GM10248 (cell line): ENCODE measurements at places on chromosomes 5 and 9.

DNA sequence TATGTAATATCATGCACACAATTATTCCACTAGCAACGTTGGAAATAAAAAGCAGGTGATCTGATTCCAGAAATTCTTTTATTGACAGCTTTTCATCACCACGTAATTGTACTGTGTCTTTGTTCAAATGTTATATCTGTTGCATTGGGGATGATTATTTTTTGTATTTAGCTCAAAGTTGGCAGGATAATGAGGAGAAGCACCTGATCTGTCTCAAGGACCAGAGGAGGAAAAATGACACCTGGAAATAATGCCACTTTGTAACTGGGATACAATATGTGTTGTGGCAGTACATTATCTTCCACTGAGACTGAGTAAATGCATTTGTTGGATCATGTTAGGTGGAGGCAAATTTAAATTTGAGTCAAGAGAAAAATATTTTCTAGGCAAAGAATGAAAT lies 1298.8 kb upstream of the CDH6 start:
- no peak for DNase-seq

DNA sequence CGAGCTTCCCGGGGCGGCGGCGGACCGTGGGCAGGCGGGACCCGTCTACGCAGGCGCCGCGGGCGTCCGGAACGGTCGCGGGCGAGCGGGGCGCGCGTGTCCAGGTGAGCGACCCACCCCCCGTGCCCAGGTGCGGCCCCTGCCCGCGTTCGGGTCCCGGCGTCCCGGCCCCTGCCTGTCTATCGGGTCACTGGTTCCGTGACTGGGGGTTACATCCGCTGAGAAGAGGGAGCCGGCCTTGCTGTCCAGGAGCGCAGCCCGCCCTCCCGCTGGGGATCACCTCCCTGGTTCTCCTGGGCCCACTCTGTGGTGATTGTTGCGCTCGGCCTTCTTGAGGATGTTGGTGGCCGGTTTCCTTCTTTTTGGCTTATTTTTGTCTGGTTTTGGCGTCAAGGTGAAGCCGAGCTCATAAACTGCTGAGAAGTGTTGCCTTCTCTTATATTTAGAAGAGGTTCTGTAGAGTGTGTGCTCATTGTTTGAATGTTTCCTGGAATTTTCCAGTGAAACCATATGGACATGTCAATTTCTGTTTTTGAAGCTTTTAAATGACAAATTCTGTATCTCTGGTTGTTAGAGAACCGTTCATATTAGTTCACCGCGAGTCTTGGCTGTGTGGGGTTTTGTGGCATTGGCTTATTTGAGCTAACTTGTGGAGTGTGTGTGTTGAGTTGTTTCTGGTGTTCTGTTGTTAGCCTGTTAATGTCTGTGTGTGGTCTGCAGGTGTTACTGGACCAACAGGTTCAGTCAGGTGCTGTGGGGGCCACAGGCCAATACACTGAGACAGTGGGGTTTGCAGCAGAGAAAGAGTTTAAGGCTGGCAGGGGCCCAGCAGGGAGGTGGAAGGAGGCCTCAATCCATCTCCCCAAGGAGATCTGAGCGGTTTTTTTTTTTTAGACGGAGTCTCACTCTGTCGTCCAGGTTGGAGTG lies 621 bp downstream of the CEP72 start:
- DNase-seq: no peak

- peak; percentile 74 for DNase-seq
Measured at GRCh38 chr5:157271740-157272271, 5.9 kb downstream of the CYFIP2 start.

DNA sequence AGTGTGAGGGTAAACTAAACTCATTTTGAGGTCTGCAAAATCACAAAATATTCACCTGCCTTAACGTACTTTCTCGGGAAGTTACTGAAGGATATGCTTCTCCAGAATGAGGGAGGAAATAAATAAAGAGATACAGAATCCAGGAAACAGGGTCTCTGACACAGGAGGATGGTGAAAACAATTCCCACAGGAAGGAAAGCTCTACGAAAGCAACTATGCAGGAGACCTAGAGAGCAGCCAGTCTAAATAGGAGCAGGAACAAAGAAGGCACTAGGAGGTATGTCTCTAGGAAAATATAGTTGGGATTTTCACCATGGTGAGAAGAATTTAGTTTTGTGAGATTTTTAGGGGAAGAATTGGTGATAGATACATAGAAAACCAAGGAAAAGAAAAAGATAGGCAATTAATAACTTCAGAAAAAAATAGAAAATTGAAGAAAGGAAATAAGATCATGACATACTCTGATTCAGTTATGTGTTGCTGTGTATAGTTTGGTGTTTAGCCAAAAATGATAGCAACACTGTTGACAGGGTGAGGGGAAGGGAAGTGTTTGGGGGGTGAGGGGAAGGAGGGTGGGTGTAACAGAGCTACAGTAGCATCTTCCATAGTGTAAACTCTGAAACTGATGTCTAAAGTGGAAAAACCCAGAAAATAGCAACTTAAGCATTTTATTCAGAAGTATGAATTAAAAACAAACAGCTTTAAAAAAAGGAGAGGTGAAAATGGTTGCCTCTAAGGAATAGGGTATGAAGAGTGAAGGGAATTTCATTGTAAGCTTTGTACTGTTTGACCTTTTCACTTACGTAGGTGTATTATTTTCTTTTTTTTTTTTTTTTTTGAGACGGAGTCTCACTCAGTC lies 9.8 kb downstream of the GPR21 start:
- no peak for DNase-seq

GRCh38 chr9:87059772-87060171 lies 112.5 kb upstream of the GAS1 start:
- no peak for DNase-seq
